ENCODE measurements at places on chromosomes 7 and 10. TPM values are rescaled to one million over a fixed set of nuclear protein-coding genes. Genes with fewer than 3 reads are reported as not detected.

Gene ASB10
- total RNA-seq, result not detected

Gene GRID1
- 0.30 TPM for total RNA-seq

Gene WDR86
- 1.2 TPM for total RNA-seq

Gene CHST3
- total RNA-seq, result 3.4 TPM

Gene CRHR2
- 0.16 TPM for total RNA-seq

Gene SLC13A4
- total RNA-seq, result not detected

Gene MRC1
- total RNA-seq, result 19.2 TPM

Gene MKX
- 0.10 TPM for total RNA-seq

Gene MDFIC
- total RNA-seq, result 8.5 TPM

- H3K36me3 ChIP-seq, result no peaks in the 10 kb centered on the region
- no peak overlapping the region for H3K4me3 ChIP-seq
- DNase-seq, result no peak
- no peak overlapping the region for H3K27ac ChIP-seq
Observed at GRCh38 chr7:97130417-97131139, 13.1 kb downstream of the SDHAF3 start.

GRCh38 chr10:6128591-6129251 is 39.9 kb downstream of the RBM17 start:
- H3K27me3 ChIP-seq, result no peaks in the 10 kb centered on the region
- no peaks in the 10 kb centered on the region for H3K4me1 ChIP-seq
- no peak for DNase-seq

- H3K4me1 ChIP-seq, result peaks cover 7% of the 10 kb centered on the region
- no peaks in the 10 kb centered on the region for H3K36me3 ChIP-seq
- H3K27ac ChIP-seq, result peak overlapping the region; percentile 39
Observed at GRCh38 chr10:61987951-61988379, 86.5 kb downstream of the ARID5B start.

GRCh38 chr7:69078997-69079769 is 519.1 kb upstream of the AUTS2 start:
- H3K4me3 ChIP-seq, result no peak overlapping the region
- peak; percentile 22 for DNase-seq
- no peaks in the 10 kb centered on the region for H3K36me3 ChIP-seq
- no peak overlapping the region for H3K27ac ChIP-seq
- H3K4me1 ChIP-seq, result no peaks in the 10 kb centered on the region
- H3K27me3 ChIP-seq, result no peaks in the 10 kb centered on the region

GRCh38 chr10:56359837-56360236 is 1.2 kb downstream of the ZWINT start:
- DNase-seq, result no peak
- H3K36me3 ChIP-seq, result no peaks in the 10 kb centered on the region
- H3K27ac ChIP-seq, result no peak overlapping the region
- peaks cover 3% of the 10 kb centered on the region for H3K4me1 ChIP-seq

DNA sequence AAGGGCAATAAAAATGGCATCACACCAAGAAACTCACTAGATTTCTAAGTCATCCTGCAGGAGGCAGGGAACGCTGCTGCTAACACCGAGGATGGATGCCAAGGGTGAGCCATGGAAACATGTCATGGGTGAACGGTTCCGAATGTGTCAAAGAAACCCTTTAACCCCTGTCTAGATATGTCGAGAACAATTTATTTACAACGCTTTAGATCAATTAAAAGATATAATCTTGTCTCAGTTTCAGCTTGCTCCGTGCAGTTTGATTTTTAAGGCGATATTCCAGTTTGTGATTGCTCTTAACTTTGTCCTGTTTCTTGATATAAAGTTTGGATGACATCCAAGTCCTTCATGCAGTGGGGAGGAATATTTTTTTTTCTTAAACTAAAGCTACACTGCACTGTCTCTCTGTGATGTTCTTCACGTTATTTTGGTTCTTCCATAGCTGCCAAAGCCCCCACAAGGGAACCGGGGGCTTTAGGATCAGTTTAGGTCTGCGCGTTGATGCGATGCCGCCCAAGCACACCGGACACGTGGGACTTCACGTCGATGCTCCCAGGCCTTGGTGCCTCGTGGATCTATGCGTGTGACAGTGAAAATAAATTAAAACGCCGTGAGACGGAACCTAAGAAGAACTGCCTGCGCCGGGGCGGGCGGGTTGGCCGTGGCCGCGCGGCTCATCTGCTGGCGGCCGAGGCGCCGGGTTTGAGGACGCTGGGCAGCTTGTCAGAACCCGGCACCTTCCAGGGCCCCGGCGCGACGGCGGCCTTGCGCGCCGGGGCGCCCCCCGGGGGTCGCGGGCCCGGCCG is 220.3 kb downstream of the PHTF2 start:
- no peaks in the 10 kb centered on the region for H3K27me3 ChIP-seq
- H3K4me3 ChIP-seq, result peak overlapping the region; percentile 35
- DNase-seq, result peak; percentile 59
- H3K4me1 ChIP-seq, result no peaks in the 10 kb centered on the region
- peak overlapping the region; percentile 63 for H3K27ac ChIP-seq
- H3K36me3 ChIP-seq, result no peaks in the 10 kb centered on the region

DNA sequence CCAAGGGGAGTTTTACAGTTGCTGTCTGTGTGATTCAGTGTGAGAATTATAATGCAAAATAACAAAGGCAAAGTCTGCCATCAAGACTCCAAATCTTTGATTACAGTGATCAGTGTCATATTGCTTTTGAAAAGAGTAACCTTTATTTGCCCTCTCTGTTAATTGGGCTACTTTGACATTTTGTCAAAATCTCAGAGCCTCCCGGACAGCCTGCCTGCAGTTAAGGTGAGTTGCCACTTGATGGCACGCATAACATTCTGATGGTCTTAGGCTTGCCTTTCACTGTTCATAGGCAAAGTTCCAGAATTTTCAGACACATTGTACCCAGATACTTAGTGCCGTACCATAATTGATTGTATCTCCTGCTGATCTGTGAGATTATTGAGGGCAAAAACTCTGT is 253.5 kb downstream of the ABCA13 start:
- no peak overlapping the region for H3K4me3 ChIP-seq
- no peaks in the 10 kb centered on the region for H3K27me3 ChIP-seq
- no peak for DNase-seq
- H3K4me1 ChIP-seq, result peaks cover 3% of the 10 kb centered on the region
- no peak overlapping the region for H3K27ac ChIP-seq

- H3K27me3 ChIP-seq, result no peaks in the 10 kb centered on the region
- peak overlapping the region; percentile 12 for H3K27ac ChIP-seq
- H3K4me3 ChIP-seq, result no peak overlapping the region
- DNase-seq, result no peak
Observed at GRCh38 chr7:17178545-17178944, 119.9 kb upstream of the AHR start.

DNA sequence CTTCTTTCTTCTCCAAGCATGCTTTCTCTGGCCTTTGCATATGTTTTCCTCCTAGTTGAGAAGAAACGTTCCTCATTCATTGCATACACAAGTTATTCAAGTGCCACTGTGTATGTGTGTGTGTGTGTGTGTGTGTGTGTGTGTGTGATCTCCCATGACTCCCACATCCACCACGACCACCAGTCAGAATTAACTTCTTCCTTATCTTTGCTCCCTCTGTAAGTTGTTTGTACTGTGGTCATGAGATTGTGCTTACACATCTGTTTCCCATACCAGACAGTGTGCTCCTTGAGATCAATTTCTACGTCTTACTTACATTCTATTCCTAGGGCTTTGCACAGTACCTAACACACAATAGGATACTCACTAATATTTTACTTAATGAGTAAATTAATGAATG is 22.4 kb upstream of the FAM13C start:
- H3K4me3 ChIP-seq, result no peak overlapping the region
- no peaks in the 10 kb centered on the region for H3K36me3 ChIP-seq
- DNase-seq, result no peak
- H3K27ac ChIP-seq, result no peak overlapping the region

DNA sequence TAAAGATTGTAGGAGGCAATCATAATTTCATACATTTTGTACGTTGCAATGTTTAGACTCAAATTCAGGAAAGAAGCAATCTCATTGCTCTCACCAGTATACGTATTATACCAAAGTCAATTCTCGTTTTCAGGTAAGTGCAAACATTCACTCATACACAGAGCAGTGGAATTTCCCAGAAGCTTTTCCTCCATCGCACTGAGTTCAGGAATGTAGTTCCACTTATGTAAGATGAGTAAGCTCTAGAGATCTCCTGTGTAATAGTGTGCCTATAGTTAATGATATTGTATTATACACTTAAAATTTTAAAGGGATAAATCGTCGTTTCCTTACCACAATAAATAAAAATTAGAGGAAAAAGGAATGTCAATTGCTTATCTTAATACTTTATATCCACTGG is 470.8 kb upstream of the KCND2 start:
- DNase-seq, result no peak
- no peaks in the 10 kb centered on the region for H3K27me3 ChIP-seq
- no peak overlapping the region for H3K4me3 ChIP-seq
- no peaks in the 10 kb centered on the region for H3K36me3 ChIP-seq
- H3K4me1 ChIP-seq, result no peaks in the 10 kb centered on the region

GRCh38 chr7:127870231-127870907 is 160.9 kb downstream of the LRRC4 start:
- no peak overlapping the region for H3K27ac ChIP-seq
- no peak overlapping the region for H3K4me3 ChIP-seq
- DNase-seq, result no peak

GRCh38 chr7:87528730-87529129 is 53.2 kb upstream of the ABCB4 start:
- H3K27ac ChIP-seq, result no peak overlapping the region
- DNase-seq, result no peak
- H3K27me3 ChIP-seq, result no peaks in the 10 kb centered on the region
- H3K4me3 ChIP-seq, result no peak overlapping the region
- H3K36me3 ChIP-seq, result no peaks in the 10 kb centered on the region
- no peaks in the 10 kb centered on the region for H3K4me1 ChIP-seq

- no peak for DNase-seq
- H3K27me3 ChIP-seq, result peaks cover 81% of the 10 kb centered on the region
- peaks cover 4% of the 10 kb centered on the region for H3K4me1 ChIP-seq
- no peaks in the 10 kb centered on the region for H3K36me3 ChIP-seq
- no peak overlapping the region for H3K27ac ChIP-seq
Observed at GRCh38 chr10:117167346-117167788, 29.3 kb upstream of the VAX1 start.

DNA sequence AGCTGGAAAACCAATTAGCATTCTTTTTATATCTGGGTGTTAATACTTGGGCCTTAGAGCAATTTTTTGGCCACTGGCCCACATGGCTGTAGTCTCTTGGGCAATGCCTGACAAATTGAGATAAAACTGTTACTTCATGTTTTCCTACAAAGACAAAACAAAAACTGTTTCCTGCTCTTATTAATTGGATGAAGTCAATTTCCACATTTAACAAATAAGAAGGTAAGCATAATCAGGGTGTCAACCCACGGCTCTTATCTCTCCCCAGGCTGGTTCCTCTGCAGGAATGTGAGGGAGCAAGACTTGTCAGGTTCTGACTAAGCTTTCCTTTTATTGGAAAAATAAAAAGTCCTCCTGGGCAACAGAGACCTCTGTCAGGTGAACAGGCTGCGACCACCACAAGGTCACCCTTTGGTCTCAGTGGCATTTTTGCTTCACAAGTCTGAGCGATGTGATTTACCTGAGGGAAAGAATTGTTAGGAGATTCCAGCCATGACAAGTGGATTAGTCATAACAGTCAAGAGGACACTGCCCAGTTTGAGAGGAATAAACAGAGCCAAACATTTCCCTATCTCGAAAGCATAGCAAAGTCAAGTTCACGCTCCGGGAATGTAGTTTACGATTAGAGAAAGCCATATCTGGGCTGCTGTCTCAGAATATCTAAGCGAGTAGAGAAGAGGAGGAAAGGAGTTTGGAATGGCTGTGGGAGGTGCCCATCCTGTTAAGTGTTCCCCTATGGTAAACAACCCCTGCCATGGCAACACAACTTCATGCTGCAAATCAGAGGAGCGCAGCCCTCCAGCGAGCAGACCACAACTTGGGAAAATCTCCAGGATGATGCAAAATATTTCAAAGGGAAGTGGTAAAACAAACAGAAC is 144.4 kb downstream of the TES start:
- no peaks in the 10 kb centered on the region for H3K4me1 ChIP-seq
- no peak overlapping the region for H3K4me3 ChIP-seq
- peak overlapping the region; percentile 52 for H3K27ac ChIP-seq
- no peaks in the 10 kb centered on the region for H3K36me3 ChIP-seq
- DNase-seq, result peak; percentile 32

- no peak overlapping the region for H3K4me3 ChIP-seq
- DNase-seq, result no peak
- no peaks in the 10 kb centered on the region for H3K27me3 ChIP-seq
- no peaks in the 10 kb centered on the region for H3K4me1 ChIP-seq
Observed at GRCh38 chr10:21954690-21955089, 48.8 kb downstream of the DNAJC1 start.

DNA sequence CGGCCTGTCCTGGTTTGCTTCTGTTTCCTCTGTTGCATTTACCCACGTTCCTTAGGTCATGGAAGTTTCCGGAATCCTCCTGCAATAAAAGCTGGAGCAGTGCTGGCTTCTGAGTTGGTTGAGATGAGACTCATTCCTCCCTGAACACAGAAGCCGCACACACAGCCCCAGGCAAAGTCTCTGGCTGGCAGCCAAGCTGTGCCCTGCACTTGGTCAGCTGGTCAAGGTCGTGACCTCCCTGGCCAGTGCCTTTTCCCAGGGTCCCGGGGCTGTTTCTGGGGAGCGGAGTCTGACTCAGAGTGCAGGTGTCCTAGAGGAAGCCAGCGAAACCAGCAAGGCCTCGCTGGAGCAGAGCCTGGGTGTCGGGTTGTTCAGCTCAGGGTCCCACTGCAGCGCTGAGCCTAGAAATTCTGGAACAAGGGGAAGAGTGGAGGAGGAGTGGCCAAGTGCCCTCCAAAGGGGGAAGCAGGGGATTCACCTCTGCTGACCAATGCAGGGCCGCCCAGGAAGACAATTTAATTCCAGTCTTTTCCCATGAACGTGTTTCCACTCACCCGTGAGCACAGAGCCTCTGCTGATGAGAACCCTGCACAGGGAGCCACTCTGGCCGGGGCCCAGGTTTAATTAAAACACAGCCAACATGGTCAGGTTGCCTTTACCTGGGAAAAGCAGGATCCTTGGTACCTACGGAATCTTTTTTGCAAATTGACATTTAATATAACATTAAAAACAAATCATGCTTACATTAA is 245.5 kb upstream of the PPP2R2D start:
- DNase-seq, result no peak
- H3K36me3 ChIP-seq, result no peaks in the 10 kb centered on the region

GRCh38 chr7:155392726-155393570 is 65.0 kb upstream of the EN2 start:
- no peak for DNase-seq
- no peaks in the 10 kb centered on the region for H3K4me1 ChIP-seq
- H3K27ac ChIP-seq, result no peak overlapping the region

- no peak overlapping the region for H3K4me3 ChIP-seq
- no peaks in the 10 kb centered on the region for H3K27me3 ChIP-seq
- no peak for DNase-seq
- H3K36me3 ChIP-seq, result no peaks in the 10 kb centered on the region
- no peak overlapping the region for H3K27ac ChIP-seq
Observed at GRCh38 chr7:136058546-136058945, 81.4 kb upstream of the MTPN start.

All from colonic mucosa (tissue), 4 donors.